ENCODE measurements at places on chromosomes 11 and 22.

DNA sequence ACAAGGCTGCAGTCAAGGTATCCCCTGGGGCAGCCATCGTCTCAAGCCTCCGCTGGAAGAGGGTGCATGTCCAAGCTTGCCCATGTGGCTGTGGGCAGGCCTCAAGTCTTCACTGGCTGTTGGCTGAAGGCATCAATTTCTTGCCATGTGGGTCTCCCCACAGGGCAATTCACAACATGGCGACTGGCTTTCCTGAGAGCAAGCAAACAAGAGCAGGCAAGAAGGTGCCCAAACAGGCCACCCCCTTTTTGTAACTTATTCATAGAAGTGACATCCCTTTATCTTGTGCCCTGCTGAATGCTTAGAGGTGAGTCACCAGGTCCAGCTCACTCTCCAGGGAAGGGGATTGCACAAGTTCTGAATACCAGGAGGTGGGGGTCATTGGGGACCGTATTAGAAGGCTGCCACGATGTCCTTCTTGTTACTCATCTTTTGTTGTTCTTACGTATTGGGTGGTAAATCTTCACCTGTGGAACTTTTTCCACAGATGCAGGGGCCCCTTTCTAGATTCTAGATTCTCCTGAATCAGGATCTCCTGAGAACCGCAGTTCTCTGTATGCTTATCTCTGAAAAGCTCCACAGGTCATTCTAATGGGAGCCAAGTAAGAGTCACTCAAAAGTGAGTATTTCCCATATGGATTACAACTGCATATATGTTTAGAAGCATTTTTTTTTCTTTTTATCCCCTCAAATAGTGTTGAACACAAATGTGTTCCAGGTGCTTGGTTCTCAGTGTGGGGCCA lies 44.2 kb upstream of the MICAL2 start:
- no peak for DNase-seq

- DNase-seq: no peak
These were observed 10.7 kb downstream of the TBRG1 start for GRCh38 chr11:124633355-124633754.

GRCh38 chr11:130765406-130765805 lies 150.9 kb downstream of the SNX19 start:
- no peak for DNase-seq

DNA sequence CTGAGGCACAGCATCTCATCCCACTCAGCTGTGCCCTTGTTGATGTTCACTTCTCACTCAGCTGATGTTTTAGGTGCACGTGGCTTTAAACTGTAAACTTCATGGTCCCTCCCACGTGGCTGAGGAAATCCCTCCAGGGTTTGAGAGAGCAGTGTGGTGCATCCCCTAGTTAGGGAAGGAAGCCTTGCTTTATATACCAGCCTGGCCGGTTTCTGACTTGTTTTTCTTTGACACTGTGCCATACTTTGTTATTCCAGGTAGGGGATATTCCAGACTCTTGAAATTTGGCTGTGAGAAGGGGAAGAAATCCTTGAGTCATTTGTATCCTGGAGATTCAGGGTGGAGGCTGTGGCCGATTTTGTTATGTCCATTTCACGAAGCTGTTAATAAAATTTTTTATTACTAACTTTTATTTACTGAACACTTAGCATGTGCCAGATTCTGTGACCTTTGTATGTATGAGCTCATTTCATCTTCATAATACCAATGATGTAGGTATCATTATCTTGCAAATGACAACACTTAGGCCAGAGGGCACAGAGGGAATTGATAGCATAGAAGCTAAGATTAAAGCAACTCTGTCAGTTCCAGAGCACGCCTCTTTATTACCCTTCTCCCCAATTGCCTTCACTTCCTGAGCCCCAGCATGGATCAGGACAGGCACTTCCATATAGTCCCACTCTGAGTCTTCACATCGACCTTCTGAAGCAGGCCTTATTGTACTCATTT lies 116.6 kb downstream of the NAV2 start:
- no peak for DNase-seq

- no peak for DNase-seq
These were observed 588 bp downstream of the VPS37C start for GRCh38 chr11:61160487-61161189.

DNA sequence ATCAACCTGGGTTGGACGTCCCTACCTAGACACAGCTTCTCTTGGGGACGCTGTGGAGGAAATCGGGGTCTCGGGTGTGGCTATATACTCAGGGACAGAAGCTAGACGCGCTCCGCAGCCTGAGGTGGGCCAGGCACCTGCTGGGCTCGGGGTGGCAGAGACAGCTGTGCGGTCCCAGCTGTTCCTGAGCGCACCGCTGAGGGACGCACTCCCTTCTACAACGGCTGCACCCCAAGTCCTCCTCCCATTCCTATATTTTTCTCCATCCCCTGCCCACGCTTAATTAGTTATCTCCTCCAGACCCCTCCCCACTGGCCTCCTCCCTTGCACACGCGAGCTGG lies 188 bp upstream of the MTNR1B start:
- DNase-seq: no peak

DNA sequence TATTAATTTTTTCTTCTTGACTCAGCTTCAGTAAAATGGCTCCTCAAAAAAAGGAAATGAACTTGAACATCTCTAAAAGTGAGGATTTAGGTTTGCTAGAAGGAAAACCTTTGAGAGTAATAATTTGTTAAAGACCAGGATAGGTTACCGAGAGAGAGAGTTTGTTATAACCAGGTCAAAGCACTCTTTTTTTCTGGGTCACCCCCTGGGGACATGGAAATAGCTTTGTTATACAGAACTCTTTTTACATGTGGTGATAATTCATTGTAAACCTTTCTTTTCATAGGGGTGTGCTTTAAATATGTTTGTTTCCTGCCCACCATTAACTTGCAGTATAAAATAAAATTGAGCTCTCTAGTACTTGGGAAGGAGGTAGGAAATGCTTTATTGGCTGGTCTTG lies 47.7 kb downstream of the DNAJC24 start:
- no peak for DNase-seq

DNA sequence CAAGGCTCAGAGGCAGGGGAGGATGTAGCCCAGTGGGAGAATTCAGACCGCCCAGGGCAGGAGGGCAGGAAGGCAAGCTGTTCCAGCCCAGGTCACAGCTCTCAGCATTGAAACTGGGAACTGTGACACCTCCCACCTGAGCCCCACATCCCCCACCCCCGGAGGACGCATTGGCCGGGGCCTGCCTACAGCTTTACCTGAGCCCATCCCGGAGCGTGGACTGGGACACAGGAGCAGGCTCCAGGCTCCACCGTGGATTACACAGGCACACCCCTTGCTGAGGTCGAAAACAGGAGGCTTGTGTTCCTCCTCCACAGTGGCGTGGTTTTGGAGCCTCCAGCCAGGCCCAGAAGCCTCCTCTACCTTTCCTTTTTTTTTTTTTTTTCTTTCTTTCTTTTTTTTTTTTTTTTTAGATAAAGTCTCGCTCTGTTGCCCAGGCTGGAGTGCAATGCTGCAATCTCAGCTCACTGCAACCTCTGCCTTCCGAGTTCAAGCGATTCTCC lies 9.1 kb upstream of the PGA3 start:
- no peak for DNase-seq

DNA sequence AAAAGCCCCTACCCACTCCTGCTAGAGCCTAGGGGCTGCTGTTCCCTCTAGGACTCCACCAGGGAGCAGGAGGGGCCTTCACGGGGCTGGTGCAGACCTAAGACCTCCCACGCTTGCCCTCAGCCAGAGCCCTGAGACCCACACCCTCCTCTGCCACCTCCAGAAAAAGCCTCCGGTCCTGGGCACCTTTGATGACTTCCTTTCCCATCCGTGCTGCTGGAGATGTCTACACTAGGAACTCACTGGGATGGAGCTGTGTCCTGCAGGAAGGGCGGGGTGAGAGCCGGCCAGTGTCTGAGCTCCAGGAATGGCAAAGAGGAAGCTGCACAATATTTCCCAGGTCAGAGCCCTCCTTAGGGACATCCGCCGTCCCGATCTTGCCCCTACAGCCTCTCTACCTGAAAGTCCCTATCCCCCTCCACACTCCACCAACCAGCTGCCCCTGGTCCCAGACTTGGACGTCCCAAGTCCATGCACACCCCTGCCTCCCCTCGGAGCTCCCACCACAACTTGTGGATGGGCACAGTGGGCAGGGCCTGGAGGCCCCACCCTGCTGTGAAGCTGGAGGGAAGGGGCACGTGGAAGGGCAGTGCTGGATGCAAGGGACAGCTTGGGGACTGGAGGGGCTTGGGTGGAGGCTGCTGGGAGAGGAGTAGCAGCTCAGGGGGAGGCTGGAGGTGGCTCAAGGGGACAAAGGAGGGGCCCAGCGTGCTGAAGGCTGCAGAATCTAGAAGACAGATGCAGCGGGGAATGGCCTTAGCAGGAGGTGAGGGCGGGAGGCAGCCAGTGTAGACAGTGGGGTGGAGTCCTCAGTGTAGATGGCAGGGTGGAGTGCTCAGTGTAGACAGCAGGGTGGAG lies 13.5 kb upstream of the LRP5 start:
- DNase-seq: no peak

DNA sequence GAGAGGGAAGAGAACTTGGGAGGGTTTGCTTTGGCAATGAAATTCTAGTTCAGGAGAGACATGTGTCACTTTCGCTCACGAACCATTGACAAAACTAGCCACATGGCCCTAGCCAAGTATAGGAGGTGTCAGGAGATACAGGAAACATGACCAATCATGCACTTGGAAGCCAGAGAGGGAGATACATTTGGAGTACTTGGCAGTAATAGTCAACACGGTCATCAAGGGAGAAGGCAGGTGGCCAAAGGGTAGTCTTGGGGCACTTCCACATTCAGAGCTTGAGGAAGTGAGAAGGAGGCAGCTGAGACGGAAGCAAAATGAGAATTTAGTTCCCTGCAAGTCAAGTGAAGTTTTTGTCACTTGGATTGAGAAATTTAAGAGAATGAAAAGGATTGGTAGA lies 26.4 kb upstream of the KIRREL3 start:
- DNase-seq: no peak

- DNase-seq: no peak
These were observed 66.4 kb upstream of the OR4B1 start for GRCh38 chr11:48150213-48150612.

GRCh38 chr11:2752923-2753322 lies 53.1 kb upstream of the KCNQ1OT1 start:
- no peak for DNase-seq

- DNase-seq: no peak
These were observed 68.9 kb downstream of the C22orf31 start for GRCh38 chr22:28992565-28993356.

GRCh38 chr11:27656320-27656719 lies 43.9 kb downstream of the BDNF start:
- no peak for DNase-seq

GRCh38 chr22:44538051-44538450 lies 40.0 kb upstream of the RTL6 start:
- DNase-seq: no peak

DNA sequence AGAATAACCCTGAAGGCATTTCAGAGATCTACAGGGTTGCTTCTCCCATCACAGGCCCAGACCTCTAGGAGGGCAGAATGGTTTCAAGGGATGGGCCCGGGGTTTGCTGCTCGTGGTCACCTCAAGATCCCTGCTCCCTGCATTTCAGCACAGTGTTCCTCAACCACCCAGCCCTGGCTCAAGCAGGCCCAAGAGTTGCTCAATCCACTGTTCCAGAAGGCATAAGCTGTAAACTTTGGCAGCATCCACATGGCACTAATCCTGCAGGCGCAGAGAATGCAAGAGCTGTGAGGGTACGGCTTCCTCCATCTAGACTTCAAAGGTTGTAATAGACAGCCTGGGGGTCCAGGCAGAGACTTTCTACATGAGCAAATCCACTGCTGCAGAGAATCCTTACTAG lies 225.0 kb upstream of the UBASH3B start:
- DNase-seq: no peak

DNA sequence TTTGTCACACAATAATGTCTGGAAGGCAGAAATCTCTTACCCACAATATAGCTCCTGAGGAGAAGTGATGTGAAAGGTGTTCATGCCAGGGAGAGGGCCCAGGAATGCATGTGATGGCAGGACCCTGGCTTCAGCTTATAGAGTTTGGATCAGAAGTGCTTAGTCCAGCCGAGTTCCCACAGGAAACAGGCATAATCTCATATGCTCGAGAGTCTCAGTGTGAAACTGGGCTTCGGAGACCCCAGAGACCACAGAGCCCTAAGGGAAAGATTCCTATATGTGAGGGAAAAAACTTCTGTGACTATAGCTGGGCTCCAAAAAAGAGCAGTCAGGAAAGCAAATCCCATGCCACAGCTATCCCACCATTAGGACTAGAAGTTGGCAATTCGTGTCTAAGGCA lies at the start of gene OR52N5:
TSS of gene OR52N5 (minus strand) at position 101 of the 400 bp plus-strand sequence. CDS start 4,721 bp downstream, outside the sequence.
- no peak for DNase-seq

DNA sequence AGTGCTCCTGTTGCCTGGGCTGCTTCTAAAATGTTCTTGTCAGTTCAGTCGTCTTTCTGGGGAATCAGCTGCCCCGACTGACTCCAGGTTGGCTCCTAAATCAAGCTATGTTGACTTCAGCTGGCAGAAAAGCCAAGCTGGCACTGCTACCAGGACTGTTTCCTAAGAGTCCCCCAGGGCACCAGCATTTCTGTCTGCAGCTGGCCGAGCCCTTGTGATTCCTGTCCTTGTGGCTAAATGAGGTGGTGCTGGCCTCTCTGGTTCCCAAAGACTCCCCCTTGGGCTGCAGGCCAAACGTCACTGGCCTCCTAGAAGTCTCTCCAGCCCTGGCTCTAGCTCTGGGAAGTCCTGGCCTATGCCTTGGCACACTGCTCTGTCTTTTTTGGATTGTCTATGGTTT lies 31.1 kb downstream of the GRAMD1B start:
- DNase-seq: no peak

DNA sequence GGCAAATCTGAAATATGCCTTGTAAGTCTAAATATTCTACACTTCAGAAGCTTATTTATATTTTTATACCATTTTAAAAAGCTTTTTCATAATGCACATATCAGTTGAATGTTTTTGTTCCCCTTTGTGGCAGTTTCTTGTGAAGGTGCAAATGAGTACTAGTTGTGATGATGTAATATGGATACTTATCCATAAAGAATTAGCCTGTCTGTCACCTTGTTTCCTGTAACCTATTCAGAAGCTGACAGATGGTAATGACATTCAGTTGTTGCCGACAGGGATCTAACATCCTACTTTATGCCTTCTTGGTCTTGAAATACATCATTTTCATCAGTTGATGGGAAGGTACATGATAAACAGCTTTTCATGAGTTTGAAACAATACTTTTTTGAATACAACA lies 2.9 kb downstream of the QSER1 start:
- no peak for DNase-seq

- DNase-seq: no peak
These were observed 429.3 kb upstream of the CADM1 start for GRCh38 chr11:115933564-115933963.

- no peak for DNase-seq
These were observed 302.4 kb downstream of the MN1 start for GRCh38 chr22:27499121-27499520.

DNA sequence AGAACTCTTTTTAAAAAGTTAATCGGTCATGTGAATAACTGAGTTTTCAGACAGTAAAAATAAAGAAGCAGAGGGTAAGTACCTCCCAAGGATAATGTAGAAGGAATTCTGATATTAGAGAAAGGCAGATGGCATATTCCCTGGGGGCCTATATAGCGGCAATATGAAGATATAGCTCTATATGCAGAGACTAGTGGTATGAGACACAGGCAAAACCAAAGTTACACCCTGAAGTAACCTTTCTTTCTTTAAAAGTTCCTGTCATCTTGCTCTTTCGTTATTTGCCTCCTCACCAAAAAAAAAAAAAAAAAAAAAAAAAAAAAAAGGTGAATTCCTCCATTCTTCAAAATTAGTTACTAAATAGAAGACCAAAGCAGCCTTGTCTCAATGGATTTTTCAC lies 76.2 kb upstream of the ARHGAP32 start:
- DNase-seq: no peak
